NCI-H345 (cell line): ENCODE measurements at places on chromosomes 3 and 15.

- no peak for DNase-seq
Observed at GRCh38 chr15:69939513-69940440, 157.9 kb downstream of the TLE3 start.

GRCh38 chr3:45034612-45035252 lies 8.6 kb downstream of the CLEC3B start:
- DNase-seq, result no peak

- peak; percentile 38 for DNase-seq
Observed at GRCh38 chr3:69385723-69386555, at the start of gene FRMD4B. FRMD4B (minus strand) TSS chr3:69386088; CDS start chr3:69385989, 99 bp downstream.

DNA sequence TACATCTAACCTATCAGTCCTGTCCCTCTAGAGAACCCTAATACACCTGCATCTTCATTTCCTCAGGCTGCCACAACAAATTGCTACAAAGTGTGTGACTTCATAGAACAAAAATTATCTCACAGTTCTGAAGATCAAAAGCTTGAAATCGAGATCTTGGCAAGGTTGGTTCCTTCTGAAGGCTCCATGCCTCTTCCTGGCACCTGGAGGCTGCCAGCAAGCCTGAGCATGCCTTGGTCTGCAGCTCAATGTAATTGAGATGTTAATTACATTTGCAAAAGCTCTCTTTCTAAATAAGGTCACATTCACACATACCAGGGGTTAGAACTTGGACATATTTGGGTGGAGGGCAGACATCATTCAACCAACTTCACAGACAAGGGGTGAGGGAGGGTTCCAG lies 86.4 kb upstream of the ABHD17C start:
- DNase-seq, result no peak

- no peak for DNase-seq
Observed at GRCh38 chr3:88283242-88283592, 133.5 kb downstream of the C3orf38 start.

- no peak for DNase-seq
Observed at GRCh38 chr3:19347671-19348070, 199.4 kb downstream of the KCNH8 start.

- DNase-seq, result no peak
Observed at GRCh38 chr3:113142476-113142875, 68.9 kb upstream of the BOC start.

GRCh38 chr3:6542795-6543194 lies 318.1 kb upstream of the GRM7 start:
- peak; percentile 71 for DNase-seq

DNA sequence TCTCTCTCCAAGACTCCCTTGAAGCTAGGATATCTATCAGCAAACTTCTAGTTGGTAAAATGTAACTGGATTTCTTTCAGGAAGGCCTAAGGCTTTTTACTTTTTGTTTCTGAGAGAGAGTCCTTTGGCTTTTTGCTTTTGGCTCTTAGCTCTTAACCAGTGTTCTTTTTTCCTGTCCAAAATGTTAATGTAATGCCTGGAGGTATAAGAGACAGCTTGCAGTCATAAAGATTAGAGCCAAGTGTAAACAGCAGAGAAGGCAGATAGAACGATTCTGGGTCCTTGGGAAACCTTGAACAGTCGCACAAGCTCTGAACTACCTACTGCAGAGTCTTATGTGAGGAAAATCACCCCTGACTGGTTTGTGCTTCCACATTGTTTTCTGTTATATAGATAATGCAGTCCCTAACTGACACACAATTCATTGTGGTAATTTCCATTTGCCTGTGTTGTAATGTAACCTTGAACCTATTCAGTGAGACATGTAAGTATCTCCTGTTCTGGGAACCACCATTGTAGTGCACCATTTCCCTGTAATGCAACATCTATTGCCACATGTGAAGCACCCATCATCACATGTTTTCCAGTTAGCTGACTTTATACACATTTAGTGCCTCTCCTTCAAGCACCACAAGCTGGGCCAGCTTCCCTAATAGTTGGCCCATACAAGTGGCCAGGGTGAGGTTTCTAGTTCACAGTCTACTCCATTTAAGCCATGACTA lies 1311.9 kb downstream of the ROBO1 start:
- no peak for DNase-seq

- no peak for DNase-seq
Observed at GRCh38 chr3:172595664-172596393, 72.6 kb upstream of the TNFSF10 start.

DNA sequence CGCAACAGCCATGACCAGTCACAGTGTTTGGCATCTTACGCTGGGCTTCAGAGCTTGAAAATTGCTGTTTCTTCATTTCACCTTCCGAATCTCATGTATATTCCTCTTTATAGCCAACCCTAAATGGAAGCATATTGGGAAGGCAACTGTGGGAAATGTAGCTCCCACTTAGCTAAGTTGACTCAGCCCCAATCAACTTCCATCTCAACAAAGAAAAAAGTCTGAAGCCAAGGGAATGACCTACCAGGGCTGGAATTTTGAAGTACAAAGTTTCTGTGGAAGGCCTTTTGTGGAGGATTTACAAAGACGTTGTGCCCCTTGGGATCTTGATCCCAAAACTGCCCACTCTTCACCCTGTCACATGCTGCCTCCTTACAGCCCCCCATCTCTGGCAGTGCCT lies 85.2 kb upstream of the OXTR start:
- no peak for DNase-seq

GRCh38 chr3:31369637-31370379 lies 162.9 kb upstream of the STT3B start:
- DNase-seq, result no peak

DNA sequence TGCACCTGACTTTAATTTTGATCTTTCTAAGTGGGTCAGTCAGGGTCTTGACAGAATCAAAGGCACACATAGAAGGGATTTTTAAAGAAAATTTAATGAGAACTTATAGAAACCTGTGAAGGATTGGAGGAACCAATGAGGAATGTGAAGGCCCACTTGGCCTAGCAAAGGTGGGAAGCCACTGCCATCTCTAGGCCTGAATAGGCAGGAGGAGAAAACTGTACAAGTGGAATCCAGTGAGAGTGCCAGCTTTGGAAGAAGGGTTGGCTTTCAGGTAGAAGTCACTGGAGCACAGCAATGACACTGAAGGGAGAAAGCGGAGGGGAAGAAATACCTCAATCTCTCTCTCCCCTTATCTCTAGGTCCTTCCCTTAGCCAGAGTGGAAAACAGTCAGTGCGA lies 380.7 kb upstream of the KCNMB2 start:
- no peak for DNase-seq

DNA sequence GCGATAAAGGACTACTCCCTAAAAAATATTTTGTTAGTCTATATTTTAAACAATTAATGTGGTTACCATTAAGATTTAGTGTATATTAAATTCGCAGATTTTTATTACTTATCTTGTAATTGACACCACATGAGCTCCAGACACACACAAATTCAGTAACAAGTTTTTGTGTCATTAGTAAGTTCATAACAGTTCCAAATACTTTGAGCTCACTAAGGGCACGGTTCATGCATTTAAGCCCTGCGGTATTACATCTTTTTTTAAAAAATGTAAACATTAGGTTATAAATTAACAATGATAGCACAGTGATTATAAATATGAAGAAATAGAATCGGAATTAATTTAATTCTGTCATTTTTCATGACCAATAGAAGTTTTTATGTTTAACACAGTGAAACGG lies 317.3 kb downstream of the ZNF385D start:
- DNase-seq, result no peak

DNA sequence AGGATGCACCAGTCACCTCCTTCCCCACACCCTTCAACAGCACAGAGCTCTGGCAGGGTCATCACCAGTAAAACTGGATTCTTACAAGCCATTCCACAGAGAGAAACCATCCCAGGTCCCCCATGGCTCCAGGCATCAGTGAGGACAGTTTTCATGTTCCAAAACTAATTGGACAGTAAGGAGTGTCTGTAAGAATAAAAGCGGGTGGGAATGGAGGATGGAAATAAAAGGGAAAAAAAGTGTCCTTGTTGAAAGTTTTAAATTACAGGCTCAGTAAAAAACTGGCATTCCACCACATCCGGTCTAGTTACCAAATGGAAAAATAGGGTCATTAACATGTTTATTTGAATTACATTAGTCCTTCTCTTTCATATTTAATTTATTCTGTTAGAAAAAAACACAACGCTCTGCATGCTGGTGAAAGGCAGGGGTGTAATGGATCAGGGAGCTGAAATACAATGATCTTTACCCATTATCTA lies 117.4 kb downstream of the TIGIT start:
- DNase-seq, result no peak

DNA sequence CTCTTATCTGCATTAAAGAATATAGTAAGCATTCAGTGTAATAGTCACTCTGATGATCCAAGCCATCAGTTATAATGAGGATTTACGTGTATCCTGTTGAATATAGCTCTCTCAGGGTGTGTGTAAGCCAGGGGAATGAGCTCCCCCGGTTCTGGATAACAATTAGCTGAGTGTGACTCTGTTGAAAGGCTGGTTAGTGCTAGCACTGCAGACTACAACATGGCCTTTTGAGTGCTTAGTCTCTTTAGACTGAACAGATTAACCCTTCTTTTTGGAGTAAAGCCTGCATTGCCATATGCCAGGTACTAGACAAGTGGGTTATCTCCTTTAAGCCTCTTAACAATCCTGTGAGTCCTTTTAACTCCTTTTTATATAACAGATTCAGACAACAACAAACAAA lies 119.5 kb downstream of the TMEM108 start:
- DNase-seq, result no peak

DNA sequence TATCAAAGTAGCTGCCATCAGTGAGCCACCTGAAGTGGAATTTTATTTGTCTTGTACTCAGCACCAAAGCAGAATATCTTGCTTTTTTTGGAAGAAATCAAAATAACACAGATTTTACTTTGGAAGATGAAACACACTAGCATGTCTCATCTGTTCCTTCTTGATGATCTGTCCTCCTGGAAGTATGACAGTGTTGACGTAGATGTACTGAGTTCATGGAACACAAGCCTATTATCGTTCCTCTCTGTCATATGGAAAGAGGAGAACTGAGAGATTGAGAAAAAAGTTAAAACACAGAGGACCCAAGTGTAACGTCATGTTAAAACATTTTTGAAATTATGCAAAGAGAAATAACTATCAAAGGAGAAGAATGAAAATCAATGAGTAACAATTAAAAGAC lies 340.2 kb downstream of the ROBO2 start:
- DNase-seq, result no peak

GRCh38 chr3:139677388-139678155 lies at the start of gene NMNAT3:
NMNAT3 (minus strand) TSS chr3:139677972; CDS start chr3:139627724, 50,248 bp downstream.
- DNase-seq, result peak; percentile 79

GRCh38 chr15:60509470-60509869 lies 30.5 kb upstream of the ICE2 start:
- DNase-seq, result no peak

DNA sequence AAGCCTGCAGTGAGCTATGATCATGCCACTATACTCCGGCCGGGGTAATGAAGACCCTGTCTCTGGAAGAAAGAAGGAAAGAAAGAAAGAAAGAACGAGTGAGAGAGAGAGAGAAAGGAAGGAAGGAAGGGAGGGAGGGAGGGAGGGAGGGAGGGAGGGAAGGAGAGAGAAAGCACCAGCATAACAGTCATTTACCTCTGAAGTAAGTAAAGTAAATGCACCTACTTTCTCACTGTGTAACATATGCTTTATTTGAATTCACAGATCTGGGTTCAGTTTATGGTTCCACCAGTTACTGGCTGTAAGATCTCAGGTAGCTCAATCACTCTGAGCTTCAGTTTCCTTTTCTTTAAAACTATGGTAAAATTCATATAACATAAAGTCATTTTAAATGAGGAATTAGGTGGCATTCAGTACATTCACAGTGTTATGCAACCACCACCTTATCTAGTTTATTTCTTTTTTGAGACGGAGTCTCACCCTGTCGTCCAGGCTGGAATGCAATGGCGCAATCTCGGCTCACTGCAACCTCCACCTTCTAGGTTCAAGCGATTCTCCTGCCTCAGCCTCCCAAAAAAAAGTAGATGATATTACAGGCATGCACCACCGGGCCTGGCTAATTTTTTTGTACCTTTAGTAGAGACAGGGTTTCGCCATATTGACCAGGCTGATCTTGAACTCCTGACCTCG lies 16.1 kb upstream of the RAD54L2 start:
- DNase-seq, result no peak

- DNase-seq, result no peak
Observed at GRCh38 chr3:101011136-101011535, 17.9 kb upstream of the ABI3BP start.

DNA sequence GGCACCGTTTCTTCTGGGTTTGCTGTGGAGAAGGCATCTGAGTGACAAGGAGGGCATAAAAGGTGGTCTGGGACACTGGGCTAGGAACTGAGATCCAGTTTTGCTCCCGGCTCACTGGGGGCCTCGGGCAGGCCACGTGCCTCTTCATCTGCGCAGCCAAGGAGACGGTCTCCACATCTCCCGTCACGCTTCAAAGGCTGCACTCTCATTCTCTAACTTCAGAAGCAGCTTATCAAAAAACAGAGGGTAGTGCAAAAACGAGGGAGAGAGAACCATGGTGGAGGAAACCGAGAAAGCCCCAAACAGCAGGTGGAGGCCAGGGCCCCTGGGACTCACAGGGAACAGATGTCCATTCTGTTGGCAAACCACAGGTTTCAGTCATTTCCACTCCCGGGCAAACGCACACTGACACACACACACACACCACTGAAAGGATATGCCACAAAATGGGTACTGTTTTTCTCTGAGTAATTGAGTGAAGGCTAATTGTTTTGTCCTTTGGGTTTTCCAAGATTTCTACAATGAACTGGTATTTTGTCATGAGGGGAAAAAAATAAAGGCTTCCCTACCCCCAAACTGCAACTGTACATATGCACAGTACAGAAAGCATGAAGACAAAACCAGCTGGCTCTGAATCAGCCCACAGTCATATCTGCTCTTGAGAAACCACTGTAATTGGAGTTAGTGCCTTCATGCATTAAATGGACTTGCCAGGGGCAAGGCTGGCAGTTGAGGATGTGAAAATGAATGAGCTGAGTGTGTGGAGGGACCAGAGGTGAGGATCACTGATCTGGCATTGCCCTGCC lies 71.9 kb downstream of the MGLL start:
- no peak for DNase-seq

GRCh38 chr15:49227602-49228001 lies 57.6 kb downstream of the GALK2 start:
- DNase-seq, result no peak

DNA sequence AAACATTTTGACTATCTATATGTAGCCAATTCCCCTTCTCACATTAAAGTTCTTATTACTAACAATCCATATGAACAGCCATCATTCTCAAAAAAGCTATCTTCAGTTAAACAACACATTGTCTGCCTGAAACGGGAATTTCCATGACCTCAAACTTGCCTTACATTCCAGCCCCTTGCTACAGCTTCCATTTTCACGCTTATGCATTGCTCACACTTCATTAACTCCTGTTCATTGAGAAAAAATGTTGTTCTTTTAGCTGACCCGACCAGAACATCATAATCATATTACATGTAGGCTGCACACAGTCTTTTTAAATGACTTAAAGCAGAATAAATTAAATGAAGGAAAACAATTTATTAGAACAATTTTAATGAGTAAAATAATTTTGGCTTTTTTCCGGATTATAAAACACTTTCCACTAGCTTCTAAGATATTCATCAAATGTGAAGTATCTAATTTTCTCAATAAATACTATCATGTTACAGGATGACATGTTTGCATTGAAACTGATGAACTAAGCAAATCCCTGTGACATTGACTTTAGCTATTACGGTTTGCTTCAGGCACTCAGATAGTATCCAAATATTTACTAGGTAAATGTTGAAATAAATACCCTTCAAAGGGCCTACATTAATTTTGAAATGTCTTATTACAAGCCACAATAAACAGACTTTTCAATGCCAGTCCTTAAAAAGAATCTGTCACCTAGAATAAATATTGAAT lies 49.9 kb downstream of the P3H2 start:
- DNase-seq, result peak; percentile 6
